ENCODE measurements at places on chromosomes 13 and 19.

DNA sequence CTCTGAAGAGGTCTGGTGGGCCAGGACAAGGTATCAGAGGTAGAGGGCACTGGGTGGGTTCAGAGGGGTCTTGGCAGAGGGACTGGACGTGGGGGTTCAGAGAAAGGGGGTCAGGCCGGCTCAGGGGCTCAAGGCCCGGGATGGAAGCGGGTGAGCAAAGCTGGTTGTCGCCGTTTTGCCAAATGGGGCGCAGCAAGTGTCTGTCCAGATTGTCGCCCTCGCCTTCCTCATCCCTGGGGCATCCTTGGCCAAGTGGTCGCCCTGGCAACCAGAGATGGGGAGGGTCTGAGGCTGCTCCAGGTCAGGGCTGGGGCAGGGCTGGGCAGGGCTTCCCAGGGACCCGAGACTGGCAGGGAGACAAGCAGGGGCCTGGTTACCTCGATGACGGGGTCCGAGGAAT, 6.8 kb downstream of the DOHH start:
- no peak for DNase-seq

DNA sequence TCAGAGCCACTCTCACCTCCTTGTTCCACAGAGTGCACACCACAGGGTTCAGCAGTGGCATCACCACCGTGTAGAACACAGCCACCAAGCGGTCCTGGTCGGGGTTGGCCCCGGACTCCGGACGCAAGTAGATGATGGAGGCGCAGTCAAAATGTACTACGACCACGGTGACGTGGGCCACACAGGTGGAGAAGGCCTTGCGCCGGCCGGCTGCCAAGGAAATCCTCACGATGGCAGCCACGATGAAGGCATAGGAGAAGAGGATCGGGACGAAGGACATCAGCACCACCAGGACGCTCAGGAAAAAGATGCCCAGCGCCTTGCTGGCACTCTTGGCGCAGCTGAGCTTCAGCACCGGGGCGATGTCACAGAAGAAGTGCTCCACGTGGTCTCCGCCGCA, 33.9 kb downstream of the SYDE1 start:
- DNase-seq = no peak

DNA sequence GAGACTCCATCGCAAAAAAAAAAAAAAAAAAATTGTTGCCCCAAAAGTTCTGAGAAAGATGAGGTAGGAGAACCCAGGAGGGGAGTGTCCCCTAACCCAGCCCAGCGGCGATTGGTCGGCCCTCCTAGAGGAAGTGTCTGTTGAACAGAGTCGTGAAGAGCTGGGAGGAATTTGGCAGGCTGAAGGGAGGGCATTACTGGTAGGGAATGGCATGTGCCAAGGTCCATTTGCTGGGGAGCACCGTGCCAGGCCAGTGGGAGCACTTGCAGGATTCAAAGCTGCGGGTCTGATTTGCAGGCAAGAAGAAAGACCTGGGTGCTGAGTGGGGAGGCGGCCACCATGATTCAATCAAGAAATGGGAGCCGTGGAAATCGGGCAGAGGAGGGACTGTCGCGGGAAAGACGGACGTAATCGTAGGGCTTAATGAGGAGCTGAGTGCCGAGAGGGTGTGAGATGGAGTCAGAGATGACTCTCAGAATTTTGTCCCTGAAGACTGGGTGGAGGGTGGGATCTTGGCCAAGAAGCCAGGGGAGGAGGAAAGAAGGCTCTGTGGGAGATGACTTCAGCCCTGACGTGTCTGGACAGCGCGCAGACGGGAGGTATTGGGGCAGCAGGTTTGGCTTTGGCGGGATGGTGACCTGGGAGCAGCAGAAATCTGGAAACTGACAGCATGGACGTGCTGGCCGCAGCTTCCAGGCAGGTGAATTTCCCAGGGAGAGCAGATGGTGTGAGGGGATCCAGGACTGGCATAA, 15.4 kb downstream of the CERS4 start:
- DNase-seq = no peak

DNA sequence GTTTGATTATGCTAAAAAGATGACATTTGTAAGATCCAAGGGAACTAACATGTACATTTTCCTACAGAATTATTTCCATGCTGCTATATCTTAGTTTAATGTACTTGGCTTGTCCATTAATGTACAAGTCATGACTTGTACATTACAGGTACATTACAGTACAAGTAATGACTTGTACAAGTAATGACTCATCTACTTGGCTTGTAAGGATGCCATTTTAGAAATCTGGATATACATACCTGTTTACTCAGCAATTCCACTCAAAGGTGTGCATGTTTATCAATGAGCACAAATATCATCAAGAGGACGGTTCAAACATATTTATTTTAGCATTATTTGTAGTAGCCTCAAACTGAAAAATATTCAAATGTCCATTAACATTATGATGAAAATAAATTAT, 87.0 kb upstream of the TRPC4 start:
- no peak for DNase-seq

GRCh38 chr13:23289917-23290357, 109.2 kb downstream of the SGCG start:
- DNase-seq = no peak

- no peak for DNase-seq
These were observed 252.8 kb downstream of the RFC3 start for GRCh38 chr13:34070544-34071303.

DNA sequence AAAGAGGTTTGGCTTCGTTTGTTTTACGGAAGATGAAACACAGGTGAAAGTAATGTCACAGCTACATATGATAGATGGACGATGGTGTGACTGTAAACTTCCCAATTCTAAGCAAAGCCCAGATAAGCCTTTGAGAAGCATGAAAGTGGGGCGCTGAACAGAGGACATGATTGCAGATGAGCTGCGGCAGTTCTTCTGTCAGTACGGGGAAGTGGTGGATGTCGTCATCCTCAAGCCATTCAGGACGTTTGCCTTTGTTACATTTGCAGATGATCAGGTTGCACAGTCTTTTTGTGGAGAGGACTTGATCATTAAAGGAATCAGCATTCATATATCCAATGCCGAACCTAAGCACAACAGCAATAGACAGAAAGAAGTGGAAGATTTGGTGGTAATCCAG, 111.5 kb upstream of the DIAPH3 start:
- no peak for DNase-seq

- no peak for DNase-seq
These were observed 23.5 kb downstream of the COL4A2 start for GRCh38 chr13:110330491-110331011.

DNA sequence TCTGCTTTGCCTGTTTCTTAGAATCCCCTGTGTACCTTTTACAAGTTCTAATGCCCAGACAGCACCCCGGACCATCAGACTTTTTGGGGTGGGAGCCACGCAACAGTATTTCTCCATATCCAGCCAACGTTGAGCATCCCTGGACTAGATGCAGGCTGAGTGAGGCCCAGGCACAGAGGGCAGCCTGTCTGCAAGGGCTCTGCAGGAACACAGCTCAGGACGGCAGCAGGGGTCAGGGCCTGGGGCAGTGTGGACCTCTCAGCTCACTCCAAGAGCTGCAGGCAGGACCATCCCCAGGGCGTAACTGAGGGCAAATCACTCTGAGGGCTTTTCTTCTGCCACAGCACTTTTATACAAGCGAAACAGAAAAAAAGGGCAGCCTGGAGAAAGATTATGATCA, 95.8 kb downstream of the DNAJC15 start:
- no peak for DNase-seq

DNA sequence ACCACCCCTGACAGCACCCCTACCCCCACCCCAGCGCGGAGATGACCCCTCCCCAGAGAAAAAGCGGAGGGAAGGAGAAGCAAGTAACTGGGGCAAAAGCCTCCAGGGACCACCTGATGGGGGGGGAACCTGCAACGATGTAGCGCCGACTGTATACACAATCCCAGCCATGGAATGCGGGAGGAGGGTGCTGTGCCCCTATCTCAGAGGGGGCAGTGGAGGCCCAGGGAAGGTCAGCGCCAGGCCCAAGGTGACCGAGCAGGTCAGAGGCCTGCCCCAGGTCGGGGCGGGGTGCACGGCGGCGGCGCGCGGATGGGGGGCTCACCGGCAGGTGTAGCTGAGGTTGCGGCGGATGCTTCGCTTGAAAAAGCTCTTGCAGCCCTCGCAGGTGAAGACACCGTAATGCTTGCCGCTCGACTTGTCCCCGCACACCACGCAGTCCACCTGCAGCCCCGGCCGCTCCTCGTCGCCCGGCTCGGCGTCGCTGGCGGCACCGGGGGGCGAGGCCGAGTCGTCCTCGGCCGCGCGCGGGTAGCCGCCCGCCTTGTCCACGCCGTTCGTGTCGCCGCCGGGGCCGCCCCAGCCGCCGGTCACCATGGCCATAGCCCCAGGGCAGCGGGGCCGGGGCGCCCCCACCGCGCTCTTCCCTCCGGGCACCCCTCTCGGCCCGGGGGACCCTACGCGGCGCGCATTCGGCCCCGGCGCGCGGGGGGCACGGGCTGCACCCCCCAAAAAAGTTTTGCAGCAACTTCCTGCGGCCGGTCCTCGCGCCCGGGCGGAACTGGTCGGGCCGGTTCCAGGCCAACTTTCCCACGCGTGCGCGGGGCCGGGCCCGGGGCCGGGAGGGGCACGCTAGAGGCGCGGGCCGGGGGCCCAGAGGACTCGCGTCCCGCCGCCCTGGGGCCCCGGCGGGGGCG, 843 bp downstream of the NR2F6 start:
- DNase-seq = no peak

DNA sequence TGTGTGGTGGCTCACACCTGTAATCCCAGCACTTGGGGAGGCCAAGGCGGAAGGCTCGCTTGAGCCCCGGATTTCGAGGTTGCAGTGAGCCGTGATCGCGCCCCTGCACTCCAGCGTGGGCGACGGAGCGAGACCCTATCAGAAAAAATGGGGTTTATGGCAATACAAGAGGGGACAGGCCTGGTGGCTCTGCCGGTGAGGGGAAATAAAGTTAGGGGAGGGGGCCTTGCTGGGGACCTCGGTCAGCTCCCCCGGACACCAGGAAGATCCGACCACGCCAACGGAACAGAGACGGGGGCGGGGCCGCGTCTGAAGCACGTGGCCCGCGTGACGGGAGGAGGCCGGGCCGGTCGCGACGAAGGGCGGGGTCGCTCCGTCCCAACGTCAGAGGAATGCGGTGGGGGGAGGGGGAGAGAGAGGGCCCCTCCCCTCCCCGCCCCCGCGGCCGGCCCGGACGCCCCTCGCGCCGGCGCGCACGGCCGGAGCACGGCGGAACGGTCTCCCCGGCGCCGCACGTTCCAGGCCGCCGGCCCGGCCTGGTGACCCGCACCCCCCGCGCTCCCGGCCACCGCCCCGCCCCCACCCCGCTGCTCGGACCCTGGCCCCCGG, 1.9 kb upstream of the HNRNPL start:
- DNase-seq = peak; percentile 90

DNA sequence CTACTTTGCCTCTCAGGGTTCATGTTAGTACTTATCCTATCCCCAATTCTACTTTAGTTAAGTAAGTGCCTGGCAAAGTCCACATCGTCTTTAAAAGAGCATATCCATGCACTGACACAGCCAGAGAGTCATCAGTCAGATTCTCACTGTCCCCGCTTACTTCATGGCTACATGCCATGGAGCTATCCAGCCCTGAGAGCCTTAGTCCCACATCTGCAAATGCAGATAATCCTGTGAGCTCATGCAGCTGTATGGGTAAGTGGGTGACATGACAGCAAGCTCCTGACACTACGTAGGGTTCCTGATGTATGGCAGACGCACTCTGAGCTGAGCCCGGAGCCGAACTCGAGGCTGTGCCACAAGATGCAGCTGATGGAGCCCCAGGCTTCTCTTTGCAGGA, 661.5 kb downstream of the LIG4 start:
- no peak for DNase-seq

- no peak for DNase-seq
These were observed 143.9 kb upstream of the TSC22D1 start for GRCh38 chr13:44719857-44720671.

DNA sequence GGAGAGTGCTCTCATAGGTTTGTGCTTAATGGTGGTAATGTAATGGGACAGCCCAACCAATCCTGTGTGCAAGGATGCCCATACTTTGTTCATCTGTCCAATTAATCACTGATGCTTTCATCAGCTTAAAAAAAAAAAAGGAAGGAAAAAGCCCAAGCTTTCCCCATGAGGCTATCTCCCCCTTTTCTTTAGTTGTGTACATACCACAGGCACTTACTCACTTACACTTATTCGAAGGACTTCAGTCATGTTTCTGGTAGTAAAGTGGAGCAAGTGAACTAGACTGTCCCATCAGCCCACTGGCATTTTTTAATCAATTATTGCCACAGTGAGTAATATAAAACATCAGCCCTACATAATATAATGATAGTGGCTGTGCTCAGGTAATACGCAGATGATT, 183.5 kb upstream of the UFM1 start:
- DNase-seq = no peak

- DNase-seq = no peak
These were observed 324.9 kb downstream of the UQCRFS1 start for GRCh38 chr19:28887920-28888618.

DNA sequence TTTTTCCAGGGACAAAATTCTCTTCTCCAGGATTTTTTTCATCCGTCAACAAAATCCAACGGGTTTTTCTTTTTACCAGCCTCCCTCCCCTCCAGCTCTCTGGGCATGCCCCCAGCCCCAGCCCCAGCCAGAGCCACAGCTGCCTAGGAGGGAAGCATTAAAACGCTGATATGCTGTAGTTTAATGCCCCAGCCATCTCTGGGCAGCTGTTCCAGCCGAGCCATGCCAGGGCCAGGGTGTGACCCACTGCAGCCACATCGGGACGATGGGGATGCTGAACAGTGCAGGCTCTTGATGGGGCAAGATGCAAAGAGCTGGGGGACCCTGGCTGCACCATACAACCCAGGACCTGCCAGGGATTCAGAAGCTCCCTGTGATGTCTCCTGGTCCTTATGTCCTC, 32.1 kb downstream of the TSHZ3 start:
- DNase-seq = no peak

- no peak for DNase-seq
These were observed 15.2 kb upstream of the F7 start for GRCh38 chr13:113090415-113090770.

- peak; percentile 62 for DNase-seq
These were observed 11.8 kb downstream of the PDE4A start for GRCh38 chr19:10431943-10432735.

Measured in CD4-positive, alpha-beta T cell treated with Interleukin-6 at 100 ng/mL for 8 hours (primary cell).